ENCODE measurements at places on chromosomes 7 and 10.

GRCh38 chr7:145698526-145699262 lies 417.9 kb upstream of the CNTNAP2 start:
- no peak for DNase-seq

DNA sequence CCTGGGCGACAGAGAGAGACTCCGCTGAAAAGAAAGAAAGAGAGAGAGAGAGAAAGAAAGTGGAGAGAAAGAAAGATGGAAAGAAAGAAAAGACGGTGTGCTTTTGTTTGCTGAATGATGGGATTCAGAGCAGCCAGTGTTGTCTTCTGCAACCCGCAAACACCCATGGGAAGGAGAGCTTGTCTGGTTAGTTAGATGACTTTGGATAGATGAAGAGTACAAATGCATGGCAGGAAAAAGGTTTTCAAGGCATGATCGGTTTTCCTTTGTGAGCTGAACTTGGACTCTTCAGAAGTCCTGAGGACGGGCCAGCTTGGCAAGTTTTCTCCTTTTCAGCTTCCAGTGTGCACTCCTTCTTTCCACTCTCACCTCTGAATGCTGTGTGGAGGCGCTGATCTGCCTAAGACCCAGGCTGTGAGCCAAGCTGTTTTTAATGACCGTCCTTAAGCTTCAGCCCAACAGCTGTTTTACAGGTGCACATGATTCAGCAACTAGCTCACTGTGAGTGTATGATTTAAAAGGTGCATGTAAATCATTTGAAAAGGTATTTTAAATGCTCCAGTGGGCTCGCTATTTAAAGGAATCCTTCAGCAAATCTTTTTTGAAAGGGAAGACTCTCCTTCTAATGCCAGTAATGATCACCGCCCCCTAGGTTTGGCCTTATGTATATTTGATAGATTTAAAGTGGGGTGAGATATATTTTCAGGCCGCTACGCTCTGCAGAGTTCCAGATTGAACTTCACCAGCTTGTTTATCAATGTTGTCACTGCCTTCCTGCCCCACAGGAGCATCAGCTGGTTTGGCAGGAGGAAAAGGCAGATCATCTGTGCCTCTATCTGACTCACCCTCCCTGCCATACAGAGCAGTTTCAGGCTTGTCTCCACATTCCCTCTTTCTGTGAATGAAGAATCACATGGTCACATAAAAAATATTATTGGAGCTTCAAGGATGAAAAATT lies 115.0 kb downstream of the PLXDC2 start:
- DNase-seq: no peak

GRCh38 chr10:44520651-44521050 lies 135.8 kb upstream of the CXCL12 start:
- no peak for DNase-seq

- no peak for DNase-seq
Measured at GRCh38 chr10:47030191-47030703, 119.0 kb downstream of the PTPN20 start.

- DNase-seq: no peak
Measured at GRCh38 chr10:26468700-26469099, 30.6 kb downstream of the APBB1IP start.

GRCh38 chr10:67819768-67820204 lies 18.2 kb downstream of the DNAJC12 start:
- no peak for DNase-seq

GRCh38 chr10:75431180-75432111 lies at the start of gene LRMDA:
TSS of gene LRMDA (plus strand) at chr10:75431624.
- DNase-seq: no peak

DNA sequence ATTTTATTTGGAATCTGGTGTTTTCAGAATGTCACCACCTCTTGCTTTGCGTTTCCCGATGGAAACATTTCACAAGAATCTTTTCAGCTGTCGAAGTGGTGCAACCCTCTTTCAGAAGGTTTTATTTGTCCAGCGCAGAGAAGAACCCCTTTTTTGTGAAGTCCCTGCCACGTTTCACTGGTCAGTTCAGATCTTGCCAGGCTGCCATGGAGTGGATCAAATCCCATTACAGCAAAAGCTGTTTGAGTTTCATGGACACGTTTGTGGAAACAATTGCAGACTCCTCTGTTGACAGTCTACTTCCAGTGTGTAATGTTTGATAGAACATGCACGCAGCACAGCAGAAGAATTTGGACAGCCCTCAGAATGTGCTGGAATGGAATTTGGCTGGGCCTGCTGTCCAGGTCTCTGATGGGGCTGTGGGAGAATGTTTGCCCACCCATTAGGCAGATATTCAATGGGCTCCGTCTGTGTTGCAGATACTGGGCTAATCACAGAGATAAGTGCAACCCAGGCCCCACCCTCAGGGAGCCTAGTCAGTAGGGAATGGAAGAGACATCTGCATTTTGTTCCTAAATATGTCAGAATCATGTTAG lies 143.2 kb downstream of the GRK5 start:
- DNase-seq: no peak

DNA sequence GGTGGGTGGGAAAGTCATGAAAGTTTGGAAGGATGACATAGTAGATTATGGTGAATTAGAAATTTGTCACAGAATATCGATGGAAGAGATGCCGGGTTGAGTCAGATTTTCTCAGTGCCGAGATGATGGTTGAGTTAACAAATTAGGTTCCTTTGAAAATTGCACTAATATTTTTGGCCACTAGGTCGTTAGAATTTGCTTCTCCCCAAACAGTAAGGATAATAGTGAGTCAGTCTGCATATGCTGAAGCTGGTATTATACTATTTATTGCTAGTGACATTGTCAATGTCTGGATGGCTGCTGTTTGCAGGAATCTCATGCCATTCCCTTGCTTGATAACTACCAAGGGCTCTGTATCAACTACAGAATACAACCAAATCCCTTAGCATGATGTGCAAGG lies 37.7 kb upstream of the MINDY3 start:
- DNase-seq: no peak

DNA sequence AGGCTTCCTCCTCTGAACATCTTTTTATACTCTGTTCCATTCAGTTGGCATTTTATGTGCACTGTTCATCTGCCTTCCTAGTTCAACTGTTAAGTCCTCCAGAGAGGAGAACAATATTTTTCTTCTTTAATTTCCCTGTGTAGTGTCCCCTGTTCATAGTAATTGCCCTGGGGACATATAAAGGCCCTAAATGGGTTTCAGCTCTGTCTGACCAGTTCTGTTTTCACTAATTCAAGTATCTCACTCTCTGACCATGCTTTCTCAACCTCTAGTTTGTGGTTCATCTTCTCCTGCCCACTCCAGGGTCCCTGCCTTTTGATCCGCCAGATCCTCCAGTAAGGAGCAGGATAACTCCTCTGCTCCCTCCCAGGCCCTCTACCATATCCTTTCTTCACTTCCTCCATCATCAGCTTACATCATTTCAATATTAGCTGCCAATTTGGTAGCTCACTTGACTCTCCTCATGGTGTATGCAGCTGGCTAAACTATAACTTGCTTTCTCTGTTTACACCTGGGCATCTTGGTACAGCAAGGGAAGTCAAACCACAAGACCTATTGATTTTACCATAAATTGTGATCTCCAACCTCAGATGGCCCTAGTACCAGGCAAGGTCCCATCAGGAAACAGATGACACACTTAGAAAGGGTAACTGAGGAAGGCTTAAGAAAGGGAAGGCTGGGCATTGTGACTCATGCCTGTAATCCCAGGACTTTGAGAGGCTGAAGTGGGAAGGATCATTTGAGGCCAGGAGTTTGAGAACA lies 17.7 kb upstream of the C10orf67 start:
- no peak for DNase-seq
